ENCODE measurements at places on chromosomes 11 and 22.

GRCh38 chr11:128361451-128362020 lies 225.8 kb downstream of the ETS1 start:
- DNase-seq = no peak

DNA sequence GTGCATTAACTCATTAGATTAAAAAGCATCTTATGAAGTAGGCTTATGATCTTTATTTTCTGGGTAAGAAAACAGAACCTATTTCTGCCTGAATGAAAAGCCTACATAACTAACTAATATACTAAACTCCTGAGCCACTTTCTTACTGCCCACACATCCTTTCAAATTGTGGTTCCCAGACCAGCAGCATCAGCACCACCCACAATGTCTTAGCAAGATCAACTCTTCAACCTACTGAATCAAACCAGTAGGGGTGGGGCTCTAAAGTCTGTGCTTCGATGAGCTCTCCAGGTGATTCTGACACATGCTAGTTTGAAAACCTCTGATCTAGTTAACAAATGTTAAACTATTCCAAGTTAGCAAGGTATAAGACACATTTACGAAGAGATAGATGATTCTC lies 462.4 kb downstream of the DLG2 start:
- no peak for DNase-seq

DNA sequence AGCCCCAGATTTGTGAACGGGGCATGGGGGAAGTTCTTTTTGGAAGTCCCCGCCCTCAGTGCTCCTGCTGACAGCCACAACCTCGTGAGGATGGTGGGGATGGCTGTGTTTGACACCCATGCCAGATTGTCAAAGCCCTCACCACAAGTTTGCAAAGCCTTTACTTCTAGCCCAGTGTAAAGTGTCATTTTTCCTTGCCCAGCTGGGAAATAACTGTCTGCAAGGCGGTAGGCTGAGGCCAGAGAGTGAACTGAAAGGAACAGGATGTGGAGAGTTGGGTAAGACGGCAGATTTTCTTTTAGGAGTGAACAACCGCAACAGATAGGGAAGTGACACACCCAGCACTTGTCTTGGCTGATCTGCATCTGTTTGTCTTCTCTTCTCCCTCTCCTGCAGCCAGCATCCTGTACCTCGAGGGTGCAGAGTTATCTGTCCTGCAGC lies 13.6 kb downstream of the IL17RA start:
- no peak for DNase-seq

DNA sequence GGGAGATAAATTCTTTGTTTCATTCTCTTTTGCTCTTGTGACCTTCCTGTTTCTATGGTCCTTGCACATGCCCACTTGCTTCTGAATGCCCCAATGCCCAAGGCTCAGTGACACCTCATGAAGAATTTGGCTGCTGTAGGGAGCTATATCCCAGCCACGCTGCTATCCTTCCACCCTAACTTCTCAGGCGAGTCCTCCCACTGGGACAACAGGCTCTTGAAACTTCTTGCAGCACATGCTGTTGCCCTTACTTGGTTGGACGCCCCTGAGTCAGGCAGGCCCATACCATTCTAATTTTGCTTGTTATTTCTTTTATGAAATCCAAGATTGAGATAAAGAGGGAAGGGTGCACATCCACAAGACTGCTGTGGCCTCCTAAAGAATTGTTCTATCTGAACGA lies 57.6 kb upstream of the BLID start:
- no peak for DNase-seq

GRCh38 chr11:27699242-27699925 lies 871 bp downstream of the BDNF start:
- peak; percentile 71 for DNase-seq

DNA sequence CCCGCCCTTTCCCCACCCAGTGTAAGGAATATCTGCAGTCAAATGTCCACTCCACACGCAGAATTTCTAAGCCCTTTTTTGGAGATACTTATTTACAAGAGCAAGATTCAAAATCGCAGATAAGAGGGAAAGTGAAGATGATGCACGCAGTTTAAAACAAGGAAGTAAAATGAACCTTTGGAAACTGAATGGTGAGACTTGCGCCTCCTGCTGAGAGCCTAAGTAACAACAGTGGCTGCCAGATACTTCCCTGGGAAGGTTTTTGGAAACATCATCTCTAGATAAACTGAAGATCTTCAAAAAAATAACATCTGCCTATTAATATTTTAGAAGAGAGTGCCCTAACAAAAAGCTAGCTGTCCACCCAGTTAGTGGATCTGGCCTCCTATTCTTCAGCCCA lies 963.1 kb upstream of the FAT3 start:
- DNase-seq = no peak

DNA sequence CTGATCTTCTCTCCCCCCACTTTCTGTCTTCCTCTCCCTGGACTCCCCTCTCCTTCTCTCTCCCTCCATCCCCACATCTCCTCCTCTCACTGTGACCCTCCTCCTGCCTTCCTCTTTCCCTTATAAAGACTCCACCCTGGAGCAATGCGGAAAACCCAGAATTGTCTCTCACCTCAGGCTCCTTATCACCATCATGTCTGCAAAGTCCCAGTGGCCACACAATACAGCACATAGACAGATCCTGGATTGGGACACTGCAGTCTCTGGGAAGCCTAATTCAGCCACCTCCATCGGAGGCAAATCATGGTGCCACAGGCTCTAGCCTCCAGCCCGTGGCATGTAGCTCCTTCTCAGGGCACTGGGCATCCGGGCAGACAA lies 2.7 kb downstream of the RFPL2 start:
- no peak for DNase-seq

- no peak for DNase-seq
Measured at GRCh38 chr11:68362801-68363379, 50.5 kb downstream of the LRP5 start.

- DNase-seq = peak; percentile 66
Measured at GRCh38 chr11:20363500-20364340, at the start of gene HTATIP2. HTATIP2 (plus strand) TSS chr11:20363714; CDS start chr11:20364238, 524 bp downstream.

- no peak for DNase-seq
Measured at GRCh38 chr11:128338811-128339210, 248.5 kb downstream of the ETS1 start.

DNA sequence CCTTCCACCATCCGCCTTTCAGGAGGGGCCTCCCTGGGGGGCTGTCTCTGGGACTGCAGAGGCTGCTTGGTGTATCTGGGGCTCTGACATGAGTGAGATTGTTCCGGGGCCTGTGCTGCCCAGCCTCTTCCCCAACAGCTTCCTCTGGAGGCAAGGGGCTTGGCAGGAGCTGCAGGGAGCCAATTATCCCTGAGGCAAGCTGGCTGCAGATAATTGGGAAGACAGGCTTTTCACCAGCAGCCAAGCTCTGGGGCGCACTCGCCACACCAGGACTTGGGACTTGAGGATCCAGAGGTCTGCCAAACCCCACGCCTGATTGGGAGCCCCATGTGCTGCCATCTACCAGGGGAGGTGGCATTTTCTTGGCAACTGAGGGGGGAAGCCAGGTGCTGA lies 15.6 kb upstream of the RTN4R start:
- no peak for DNase-seq

- DNase-seq = no peak
Measured at GRCh38 chr11:14094481-14095037, 132.0 kb downstream of the SPON1 start.

DNA sequence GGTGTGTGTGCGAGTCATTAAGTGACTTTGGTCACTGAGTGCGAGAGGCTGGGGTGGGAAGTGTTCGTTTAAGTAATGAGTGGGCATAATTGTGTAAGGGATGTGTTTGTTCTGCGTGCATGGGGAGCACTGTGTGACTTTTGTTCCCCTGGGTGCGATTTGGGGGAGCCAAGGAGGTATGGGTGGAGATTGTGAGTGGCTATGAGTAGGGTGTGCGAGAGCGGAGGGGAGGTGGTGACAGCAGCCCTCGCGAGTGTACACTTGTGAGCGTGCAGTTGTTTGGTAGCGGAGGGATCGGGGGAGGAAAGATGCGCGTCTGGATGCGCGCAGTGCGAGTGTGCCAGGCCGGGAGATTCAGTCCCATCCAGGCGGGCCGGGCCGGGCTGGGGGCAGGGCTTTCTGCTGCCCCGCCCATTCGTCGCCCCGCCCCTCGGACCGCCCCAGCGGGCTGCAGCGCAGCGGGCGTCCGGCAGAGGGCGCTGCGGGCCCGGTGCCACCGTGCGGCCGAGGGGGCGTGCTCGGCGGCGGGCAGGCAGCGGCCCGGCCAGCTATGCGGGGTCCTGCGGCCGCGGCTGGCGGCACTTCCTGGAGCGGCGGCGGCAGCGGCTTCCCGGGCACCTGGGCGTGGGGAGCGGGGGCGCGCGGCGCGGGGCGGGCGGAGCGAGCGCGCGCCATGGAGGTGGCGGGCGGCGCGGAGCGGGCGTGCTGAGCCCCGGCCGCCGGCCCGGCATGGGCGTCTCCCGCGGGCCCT lies at the start of gene DGKZ:
DGKZ (plus strand) TSS at position 578 of the 751 bp plus-strand sequence. CDS start 197 bp downstream, outside the sequence.
- peak; percentile 93 for DNase-seq

GRCh38 chr22:21697880-21698279 lies 32.1 kb downstream of the PPIL2 start:
- DNase-seq = no peak

DNA sequence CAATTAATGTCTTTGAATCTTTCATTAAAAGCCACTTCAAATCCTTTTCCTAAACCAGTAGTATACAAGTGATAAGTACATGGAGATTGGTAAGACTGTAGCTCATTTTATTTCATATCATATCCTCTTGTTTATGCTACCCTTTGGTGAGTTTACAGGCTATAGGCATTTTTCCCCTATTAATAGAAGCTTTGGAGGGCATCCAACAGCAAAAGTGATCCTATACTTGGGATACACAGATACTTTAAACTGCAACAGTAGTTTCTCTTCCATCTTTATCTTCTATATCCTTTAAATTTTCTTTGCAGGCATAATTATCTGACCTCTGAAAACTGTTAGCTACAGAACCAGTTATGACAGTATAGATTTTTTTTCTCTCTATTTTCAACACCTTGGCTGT lies 114.5 kb upstream of the SPON1 start:
- DNase-seq = no peak

DNA sequence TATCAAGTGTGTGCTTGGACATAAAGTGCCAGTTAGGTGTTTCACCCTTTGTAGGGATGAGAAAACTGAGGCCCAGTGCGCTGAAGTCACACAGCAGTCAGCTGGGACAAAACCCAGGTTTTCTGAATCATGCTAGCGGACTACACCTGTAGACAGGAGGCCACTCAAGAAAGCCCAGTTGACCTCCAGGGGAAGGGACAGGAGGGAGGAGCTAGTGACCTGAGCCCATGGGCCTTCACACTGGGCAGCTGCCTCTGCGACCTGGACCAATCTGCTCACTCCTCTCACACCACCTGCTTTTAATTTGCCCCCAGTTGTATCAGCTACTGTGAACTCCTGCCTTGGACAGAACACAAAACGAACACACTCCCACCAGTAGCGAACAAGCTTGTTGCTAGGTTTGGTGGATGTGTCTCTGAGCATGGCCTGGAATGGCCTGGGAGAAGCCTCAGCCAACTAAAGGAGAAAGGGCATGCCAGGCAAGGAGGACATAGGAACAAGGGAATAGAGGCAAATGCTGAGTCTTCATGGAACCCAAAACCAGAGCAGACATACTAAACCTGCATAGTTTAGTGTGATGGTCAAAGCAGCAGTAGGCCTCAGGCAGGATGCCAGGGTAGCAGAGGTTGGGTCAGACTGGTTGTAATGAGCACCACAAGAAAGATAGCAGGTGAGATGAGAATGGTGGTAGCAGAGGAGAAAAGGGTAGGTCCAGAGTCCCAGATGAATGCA lies 7.2 kb downstream of the LMO1 start:
- DNase-seq = no peak

- peak; percentile 80 for DNase-seq
Measured at GRCh38 chr11:68855205-68855981, 13.7 kb upstream of the CPT1A start.

DNA sequence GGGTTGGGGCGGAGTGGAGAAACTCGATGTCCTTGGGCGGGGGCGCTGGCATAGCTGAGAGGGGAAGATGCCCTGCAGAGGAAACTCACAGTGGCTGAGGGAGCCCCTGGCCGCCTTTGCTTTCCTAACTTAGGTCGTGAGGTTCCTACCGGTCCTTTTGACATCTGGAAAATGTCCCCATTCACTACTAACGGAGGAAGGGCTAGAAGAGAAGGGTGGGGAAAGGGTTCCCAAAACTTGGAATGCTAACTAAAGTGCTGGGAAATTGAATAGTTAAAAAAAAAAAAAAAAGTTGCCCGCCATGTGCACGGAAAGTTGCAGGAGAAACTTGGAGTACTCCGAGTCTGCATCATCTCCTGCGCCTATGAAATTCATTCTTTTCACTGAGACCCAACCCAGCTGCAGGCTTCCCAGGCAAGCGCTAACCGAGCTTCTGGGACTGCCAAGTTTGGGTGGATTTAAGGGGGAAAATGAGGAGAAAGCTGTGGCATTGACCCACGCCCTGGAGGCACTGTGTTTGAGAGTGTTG lies 796 bp downstream of the TIMP3 start:
- peak; percentile 65 for DNase-seq

- no peak for DNase-seq
Measured at GRCh38 chr11:12808519-12808918, 134.3 kb downstream of the TEAD1 start.

DNA sequence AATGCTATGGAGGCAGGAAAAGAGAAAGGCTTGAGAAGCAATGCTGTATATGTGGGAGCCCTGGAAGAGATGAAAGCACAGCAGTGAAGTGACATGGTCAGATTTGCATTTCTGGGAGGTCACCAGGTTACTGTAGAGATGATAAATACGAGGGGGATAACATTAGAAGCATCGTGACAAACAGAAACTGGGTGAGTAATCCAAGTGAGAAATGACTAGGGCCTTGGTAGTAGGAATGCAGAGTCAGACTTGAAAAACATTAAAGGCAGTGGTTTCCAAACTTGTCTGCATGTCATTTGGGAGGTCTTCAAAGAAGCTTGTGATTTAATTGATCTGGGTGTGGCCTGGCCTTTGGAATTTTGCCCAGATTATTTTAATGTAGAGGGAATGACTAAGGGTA lies 43.9 kb downstream of the CCDC34 start:
- DNase-seq = no peak

DNA sequence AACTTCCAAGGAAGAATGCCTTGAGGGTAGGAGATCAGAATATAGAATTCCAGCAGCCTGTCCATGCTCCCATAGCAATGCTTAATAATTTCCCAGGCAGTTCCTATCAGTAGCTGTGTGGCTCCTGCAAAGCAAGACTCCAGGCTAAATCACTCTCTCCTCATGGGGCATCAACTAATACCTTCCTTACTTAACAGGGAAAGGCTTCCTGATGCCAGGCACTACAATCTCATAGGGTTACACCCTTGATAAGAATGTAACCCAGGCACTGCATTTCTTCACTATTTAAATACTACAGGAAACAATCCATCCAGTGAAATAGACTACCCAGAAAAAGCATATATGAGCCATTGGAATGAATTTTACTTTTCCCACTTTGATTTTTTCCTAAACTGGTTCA lies 615.0 kb upstream of the ARHGAP42 start:
- DNase-seq = no peak

DNA sequence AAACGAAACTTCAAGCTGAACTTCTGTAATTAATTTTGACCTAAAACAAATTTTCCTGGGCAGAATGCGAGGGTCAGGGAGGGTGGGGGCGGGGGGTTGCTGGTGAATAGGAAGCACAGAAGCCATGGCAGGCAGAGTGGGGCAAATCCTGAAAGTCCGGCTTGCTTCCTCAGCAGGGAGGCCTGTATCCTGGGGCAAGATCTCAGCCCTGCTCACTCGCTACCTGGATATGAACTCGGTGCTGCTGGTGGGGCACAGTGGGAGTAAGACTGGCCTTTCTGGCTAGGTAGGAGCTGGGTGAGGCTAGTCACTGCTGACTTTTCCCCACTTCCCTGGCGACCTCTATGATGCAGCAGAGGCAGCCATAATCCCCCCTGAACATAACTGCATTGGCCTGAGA lies 168.9 kb upstream of the CHORDC1 start:
- no peak for DNase-seq
